ENCODE measurements at places on chromosomes 4 and X.

- DNase-seq = no peak
Measured at GRCh38 chr4:5706486-5707290, 1.7 kb downstream of the EVC2 start.

GRCh38 chr4:159016593-159017024 is 86.3 kb upstream of the RAPGEF2 start:
- DNase-seq = no peak

DNA sequence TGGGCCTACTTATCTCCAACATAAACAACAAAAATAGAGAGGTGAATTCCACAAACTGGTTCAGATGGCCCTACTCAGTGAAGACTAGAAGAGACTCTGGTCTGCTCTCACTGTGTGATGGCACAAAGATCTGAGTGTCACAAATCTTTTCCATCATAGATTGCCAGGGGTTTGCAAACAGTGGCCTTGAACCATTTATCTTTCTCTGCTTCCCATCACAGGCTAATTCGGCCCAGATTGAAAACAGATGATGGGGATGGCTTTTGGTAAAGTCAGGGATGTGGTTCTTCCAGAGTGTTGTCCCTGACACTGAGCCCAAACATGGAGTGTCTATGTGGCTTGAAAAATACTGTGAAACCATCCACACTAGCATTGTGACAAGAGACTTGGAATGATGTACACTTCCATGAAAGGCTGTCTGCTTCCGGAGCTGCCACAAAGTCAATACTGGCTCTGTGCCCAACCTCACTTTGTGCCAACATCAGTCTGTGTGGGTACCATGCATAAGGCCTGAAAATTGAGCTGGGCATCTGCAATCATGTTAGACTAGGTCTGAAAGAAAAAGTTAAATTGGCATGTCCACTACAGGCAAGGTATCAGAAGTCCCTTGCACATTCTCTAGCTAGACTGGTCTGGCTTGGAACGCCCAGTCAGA is 25.2 kb upstream of the PLAC1 start:
- peak; percentile 24 for DNase-seq

- no peak for DNase-seq
Measured at GRCh38 chr4:5101571-5101970, 50.3 kb downstream of the STK32B start.

DNA sequence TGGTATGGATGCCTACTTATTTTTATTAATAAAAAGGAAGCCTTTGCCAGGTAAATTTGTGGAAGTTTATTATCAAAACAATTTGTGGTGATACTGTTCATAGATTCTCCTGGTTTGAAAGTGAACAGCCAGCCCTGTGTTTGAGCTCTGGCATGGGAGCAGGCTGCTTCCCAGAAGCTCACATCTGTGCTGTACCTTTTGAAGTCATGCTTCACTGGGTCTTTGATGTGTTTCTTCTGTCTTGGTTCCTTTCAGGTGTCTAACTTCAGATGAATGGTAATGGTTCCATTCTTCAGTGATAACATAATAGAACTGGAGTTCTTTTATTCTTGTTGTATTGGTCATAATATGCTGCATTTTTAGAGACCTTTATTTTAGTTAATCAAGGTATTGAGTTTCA is 85.5 kb downstream of the BMPR1B start:
- DNase-seq = no peak

GRCh38 chrX:55839485-55839884 is 121.9 kb downstream of the RRAGB start:
- DNase-seq = no peak

DNA sequence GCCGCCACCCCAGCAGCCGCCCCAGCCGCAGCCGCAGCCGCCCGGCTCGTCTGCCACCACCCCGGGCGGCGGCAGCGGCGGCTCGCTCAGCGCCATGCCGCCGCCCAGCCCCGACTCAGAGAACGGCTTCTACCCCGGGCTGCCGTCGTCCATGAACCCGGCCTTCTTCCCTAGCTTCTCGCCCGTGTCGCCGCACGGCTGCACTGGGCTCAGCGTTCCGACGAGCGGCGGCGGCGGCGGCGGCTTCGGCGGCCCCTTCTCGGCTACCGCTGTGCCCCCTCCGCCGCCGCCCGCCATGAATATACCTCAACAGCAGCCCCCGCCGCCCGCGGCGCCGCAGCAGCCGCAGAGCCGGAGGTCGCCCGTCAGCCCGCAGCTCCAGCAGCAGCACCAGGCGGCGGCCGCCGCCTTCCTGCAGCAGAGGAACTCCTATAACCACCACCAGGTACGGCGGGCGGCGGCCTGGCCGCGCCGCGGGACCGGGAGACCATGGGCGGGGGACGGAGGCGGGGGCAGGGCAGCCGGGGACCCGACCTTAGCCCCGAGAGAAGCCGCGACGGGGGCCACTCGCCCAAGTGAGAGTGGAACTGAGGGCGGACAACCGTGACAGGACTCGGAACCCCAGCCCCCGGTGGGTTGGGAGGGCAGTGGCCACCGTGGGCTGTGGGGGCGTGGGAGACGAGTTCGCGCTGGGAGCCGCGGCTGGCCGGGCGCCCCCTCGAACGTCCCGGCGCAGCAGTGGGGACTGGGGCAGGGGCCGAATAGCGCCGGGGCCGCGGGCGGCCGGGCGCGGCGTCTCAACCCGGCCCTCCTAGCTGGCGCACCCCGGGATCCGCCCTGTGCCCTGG is 1.8 kb downstream of the CPEB2 start:
- no peak for DNase-seq

GRCh38 chr4:139256349-139256748 is 23.7 kb downstream of the MGARP start:
- DNase-seq = no peak

DNA sequence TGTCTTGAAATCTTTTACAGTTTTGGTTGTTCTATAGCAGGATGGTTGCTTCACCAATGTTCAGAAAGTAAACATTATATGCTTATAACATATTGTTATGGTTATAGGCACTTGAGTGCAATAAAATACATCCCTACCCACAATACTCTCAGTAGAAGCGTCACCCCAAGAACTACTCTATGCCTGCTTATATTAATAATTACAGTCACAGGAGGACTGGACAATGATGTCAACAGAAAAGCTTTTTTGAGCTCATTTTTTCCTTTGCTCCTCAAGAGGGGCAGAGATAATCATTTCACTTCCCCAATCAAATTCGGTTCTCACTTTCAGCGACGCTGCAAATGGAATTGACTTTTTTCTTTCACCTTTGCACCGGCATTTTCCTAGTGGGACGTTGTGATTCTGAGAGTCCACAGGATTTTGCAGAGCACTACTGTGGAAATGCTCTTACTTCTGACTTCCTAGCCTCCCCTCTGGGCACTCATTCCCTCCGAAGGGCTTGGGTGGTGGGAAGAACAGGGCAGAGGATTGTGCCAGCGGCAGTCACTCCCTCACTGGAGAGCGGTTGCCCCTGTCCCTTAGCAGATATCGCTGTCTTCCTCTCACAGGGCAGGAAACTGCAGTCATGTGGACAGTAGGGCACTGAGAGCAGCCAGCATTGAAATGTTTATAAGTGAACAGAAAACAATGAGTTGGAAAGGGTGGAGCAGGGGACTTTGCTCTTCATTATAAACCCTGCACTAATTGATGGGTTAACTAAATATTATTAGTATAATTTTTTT is 24.9 kb upstream of the SGMS2 start:
- no peak for DNase-seq

GRCh38 chrX:68511255-68511654 is 12.4 kb downstream of the YIPF6 start:
- peak; percentile 10 for DNase-seq

DNA sequence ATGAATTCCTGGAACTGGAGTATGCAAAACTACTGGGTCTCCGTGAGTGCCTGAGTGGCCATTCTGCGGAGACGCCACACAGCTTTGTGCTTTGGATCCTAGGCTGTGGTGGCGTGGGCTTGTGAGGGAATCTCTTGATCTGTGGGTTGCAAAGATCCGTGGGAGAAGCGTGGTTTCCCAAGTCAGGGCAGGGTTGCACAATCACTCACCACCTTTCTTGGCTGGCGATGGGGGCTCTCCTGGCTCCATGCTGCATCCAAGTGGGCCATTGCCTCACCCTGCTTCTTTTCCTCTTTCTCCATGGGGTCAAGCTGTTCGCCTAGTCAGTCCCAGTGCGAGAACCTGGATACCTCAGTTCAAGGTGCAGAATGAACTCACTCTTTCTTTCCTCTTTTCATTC is 62.5 kb downstream of the SLAIN2 start:
- DNase-seq = no peak

GRCh38 chrX:66005830-66006449 is 33.9 kb downstream of the VSIG4 start:
- no peak for DNase-seq

Measured in DMS79 treated with DMSO at 0.1 percent for 48 hours (cell line).